ENCODE measurements at places on chromosomes 6 and 20.
A peak's percentile ranks its signal among the peaks of the same experiment; 100 is the strongest.

GRCh38 chr20:16917636-16918035 lies 169.5 kb downstream of the OTOR start:
- peak; percentile 12 for DNase-seq

- DNase-seq, result no peak
These were observed 165.7 kb downstream of the ERMARD start for GRCh38 chr6:169917153-169917552.

DNA sequence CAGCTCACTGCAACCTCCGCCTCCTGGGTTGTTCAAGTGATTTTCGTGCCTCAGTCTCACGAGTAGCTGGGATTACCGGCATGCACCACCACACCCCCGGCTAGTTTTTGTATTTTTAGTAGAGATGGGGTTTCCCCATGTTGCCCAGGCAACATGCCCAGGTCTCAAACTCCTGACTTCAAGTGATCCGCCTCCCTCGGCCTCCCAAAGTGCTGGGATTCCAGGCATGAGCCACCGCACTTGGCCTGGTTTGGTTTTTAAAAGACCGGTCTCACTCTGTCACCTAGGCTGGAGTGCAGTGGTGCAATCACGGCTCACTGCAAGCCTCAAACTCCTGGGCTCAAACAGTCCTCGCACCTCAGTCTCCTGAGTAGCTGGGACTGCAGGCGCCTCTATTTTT lies 40.1 kb downstream of the VSTM2L start:
- no peak for DNase-seq

DNA sequence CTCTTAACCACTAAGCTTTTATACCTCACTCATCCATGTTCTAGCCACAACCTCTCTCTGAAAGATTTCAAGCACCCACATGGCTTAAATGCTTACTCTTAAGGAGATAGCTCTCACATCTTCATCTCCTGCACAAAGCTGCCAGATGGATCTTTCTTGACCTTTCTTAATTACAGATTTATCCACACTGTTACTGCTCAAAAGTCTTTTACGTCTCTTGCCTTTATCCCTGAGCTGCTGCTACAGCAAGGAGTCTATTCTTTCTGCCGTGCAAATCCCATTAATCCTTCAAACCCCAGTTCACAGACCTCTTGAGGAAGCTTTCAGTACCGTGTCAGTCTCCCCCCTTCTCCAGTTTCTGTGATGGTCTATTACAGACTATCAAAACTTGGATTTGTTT lies 54.6 kb downstream of the B4GALT5 start:
- DNase-seq, result no peak

DNA sequence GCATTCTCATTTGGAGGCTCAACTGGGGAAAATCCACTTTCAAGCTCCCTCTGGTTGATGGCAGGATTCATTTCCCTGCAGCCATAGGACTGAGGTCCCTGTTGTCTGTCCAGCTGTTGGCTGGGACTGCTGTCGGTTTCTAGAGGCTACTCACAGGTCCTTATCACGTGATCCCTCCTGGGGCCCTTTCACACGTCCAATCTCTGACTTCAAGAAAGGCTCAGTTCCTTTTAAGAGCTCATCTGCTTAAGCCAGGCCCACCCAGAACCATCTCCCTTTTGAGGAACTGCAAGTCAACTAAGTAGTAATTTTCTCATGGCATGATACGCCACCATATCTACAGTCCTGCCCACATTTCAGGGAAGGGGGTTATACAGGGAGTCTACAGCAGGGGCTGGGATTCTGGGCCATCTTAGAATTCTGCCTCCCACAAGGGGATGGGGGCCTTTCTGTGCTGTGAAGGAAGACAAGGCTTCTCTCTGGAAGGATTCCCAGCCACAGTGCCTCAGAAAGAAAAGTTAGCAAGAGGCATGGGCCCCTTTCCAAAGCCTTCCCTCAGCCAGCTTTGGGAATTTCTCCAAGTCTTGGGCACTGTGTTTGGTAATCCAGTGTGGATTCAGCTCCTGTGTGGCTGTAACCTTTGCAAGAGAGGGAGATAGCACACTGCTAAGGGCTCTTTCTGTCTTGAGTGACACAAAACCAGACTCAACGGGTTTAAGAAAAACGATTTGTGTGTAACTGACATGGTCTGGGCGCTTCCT lies 66.4 kb downstream of the CTCFL start:
- DNase-seq, result no peak

DNA sequence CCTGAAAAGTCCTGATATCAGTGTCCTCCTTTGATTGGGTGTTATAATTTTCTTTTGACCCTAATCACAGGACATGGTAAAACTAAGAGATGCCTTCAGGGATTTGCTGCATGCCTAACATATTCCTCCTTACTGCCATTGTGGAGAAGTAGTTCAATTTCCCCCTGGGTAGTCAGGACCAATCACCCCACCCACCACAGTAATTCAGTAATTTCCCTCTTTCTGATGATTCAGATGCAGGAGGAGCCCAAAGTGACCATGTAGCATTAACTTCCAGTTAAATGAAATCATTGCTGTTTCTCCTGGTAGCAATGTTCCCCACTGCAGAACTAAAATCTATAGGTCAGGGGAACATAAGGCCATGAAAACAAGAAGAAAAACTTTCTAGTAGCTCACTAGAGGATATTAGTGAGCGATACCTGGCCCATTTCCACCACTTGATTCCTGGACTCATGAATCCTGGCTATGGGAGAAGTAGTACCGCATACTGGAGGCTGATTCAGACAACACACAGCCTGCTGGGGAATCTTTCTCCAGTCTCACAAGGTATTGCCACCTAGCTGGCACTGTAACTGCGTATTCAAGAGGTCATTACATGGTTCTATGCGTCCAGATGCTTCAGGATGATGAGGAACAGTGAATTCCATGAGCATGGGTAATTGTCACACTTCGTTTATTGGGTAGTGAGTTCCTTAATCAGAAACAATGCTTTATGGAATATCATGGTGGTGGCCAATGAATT lies 561.2 kb downstream of the HAO1 start:
- DNase-seq, result no peak

GRCh38 chr6:29255530-29255929 lies 46.0 kb upstream of the OR14J1 start:
- no peak for DNase-seq

GRCh38 chr6:105443941-105444340 lies 41.1 kb upstream of the PREP start:
- no peak for DNase-seq

- DNase-seq, result no peak
These were observed 4.8 kb downstream of the MICAL1 start for GRCh38 chr6:109450801-109451200.

DNA sequence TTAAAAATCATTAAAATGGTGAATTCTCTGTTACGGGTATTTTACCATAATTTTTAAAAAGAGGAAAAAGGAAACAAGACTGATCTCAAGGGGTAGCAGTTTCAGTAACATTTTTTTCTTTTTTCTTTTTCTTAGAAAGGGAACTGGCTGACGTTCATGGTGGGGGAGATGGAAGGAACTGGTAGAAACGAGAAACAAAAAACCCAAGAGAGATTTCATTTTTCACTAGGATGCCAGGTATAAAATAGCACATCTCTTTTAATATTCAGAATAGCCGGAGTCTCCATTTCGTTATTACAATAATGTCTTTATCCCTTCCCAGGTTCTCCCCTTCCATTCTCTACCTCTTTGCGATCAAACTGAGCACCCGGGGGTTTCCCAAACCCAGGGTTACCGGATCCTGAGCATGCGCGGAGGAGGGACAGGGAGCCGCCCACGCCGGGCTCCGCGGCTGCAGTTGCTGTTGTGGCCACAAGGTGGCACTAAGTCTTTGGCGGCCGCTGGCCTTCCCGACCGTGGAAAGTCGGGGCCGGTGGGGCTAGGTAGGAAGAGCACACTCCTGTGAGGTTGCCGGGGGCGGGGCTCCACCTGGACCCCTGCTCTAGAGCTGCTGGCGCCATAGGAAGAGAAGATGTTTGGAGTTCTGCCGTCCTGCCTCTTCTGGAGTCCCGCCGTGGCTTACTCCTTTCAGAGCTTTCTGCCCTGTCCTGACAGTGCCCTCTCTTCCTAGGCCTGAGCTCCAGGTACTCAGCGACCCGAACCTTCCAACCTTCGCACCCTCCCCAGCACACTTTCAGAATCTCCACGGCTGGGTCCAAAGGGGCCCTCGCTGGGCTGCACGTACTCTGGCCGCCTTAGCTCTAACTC lies 146.8 kb downstream of the SH3BGRL2 start:
- peak; percentile 19 for DNase-seq

- DNase-seq, result no peak
These were observed 480.8 kb upstream of the JARID2 start for GRCh38 chr6:14765106-14765505.

DNA sequence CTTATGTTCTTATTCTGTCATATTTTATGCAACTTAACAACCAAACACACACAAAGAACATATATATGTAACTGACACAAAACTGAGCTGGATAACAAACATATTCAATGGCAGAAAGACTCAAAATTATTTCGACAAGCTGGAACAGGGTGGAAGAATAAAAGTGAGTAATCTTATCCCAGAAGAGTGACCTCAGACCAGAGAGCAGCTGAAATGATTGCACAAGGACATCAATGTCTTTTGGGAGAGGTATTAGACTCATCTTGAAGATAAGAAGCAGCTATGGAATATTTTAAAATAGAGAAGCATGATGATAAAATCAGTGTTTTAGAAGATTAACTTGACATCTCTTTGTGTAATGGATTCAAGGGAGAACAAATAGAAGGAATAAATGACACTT lies 191.6 kb upstream of the PRDM1 start:
- no peak for DNase-seq

- DNase-seq, result no peak
These were observed 247.0 kb upstream of the ECI2 start for GRCh38 chr6:4382362-4382853.

- DNase-seq, result peak; percentile 12
These were observed 547.6 kb downstream of the HAO1 start for GRCh38 chr20:7392542-7393206.

DNA sequence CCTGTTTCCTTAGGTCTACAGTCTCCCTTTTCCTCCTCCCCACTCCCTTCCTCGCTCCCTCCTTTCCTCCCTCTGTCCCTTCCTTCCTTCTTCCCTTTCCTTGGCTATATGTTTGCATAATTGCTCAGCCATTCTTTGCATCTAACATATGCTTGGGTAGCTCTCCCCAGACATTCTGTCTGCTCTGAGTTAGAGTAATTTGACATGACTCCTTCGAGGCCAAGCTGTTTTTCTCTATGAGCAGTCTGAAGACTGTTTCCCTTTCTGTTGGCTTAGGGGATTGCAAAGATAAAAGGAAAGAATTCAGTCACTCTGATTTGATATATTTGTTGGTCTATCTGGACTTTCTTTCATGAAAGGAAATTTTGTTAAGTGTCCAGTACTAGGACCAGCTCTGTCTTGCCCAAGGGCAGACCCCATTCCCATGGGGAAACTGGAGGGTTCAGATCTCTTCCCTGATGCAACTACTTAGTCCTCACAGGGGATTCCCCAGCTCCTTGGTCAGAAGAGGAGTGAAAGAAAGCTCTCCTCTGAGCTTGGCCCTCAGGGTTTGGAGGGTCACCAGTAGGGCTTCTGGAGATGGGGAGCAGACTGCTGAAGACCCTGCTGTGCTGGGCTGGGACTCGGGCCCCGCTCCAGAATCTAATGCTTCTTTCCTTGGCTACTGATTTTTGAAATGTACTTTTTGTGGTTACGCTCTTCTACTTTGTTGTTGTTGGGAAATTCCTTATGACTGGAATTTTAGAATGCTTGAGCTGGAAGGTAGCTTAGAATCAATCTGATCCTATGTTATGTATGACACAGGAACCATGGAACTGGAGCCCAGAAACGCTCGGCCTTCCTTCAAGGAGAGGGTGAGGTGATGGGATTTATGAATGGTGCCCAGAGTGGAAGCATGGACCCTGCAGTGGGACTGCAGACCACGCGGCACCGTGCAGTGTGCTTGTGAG lies 63.7 kb upstream of the SLC22A23 start:
- DNase-seq, result no peak

DNA sequence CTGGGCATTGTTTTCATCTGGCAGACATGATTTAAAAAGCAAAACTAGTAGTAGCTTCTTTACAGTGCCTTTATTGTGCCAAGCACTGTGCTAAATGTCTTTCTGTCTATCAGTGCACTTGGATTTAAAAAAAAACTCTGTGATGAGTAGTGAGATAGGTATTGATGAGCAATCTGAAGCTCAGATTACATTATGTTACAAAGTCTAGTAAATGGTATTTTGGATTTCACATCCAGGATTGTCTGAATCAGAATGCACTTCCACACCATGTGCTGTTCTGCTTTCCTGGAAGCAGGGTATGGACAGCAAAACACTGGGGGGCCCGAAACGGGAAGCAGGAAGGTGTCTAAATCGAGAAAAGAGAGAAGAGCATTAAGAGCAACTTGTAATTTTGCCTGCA lies 103.4 kb upstream of the CCN2 start:
- DNase-seq, result peak; percentile 50

- DNase-seq, result no peak
These were observed 70.5 kb downstream of the AKAP12 start for GRCh38 chr6:151310279-151310678.

DNA sequence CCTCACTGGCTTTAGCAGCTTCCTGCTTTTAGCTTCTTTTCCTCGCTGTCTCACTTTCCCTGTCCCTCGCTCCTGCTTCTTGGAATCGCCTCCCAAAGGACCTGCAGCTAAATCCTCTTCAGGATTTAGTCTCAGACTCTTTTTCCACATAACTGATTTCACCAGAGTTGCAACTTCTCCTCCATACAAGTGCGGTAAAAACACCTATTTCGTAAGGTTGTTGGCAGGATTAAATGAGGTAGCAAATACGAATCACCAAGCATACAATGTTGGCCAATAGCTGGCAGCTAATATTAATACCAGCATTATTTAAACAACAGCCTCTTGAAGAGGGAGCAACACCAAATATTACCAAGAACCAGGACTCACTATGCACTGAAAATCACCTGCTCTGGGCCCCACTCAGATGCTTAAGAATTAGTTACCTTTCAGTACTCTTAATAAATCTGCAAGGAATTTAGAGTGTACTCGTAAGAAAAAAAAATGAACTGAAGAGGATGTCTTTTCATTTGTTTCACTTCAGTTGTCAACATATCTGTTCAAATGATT lies 123.0 kb downstream of the DTNBP1 start:
- DNase-seq, result no peak

- DNase-seq, result no peak
These were observed 14.6 kb upstream of the MRPS18A start for GRCh38 chr6:43702171-43702533.

- peak; percentile 67 for DNase-seq
These were observed 163.6 kb upstream of the CST7 start for GRCh38 chr20:24785141-24786110.

DNA sequence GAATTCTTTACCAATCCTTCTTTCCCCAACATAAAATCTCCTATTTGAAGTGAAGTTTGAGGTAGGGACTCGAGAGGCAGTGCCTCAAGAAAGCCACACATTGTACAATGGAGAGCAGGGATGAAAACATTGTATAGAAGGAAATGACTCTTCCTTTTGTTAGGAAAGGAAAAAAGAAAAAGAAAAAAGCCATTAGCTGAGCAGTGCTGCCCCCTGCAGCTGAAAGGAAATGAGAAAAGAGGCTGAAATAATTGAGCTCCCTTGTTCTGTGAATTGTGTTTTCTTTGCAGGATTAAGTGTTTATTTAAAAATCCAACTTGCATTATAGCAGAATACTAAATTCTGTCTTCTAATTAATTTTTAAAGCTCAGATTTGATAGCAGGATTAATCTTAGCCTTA lies 162.9 kb upstream of the SASH1 start:
- no peak for DNase-seq

All from HS-27A (cell line).